DMS79 treated with DMSO at 0.1 percent for 48 hours (cell line): ENCODE measurements at places on chromosomes 2 and 18.

GRCh38 chr2:237708065-237708398 lies 80.6 kb downstream of the LRRFIP1 start:
- DNase-seq = no peak

GRCh38 chr18:600107-600506 lies 3.3 kb downstream of the CLUL1 start:
- DNase-seq = peak; percentile 5

- DNase-seq = no peak
Observed at GRCh38 chr2:129880971-129881370, 98.5 kb upstream of the RAB6C start.

GRCh38 chr18:21525916-21526315 lies 74.6 kb downstream of the ESCO1 start:
- no peak for DNase-seq

GRCh38 chr18:6590326-6590725 lies 139.2 kb upstream of the ARHGAP28 start:
- no peak for DNase-seq

DNA sequence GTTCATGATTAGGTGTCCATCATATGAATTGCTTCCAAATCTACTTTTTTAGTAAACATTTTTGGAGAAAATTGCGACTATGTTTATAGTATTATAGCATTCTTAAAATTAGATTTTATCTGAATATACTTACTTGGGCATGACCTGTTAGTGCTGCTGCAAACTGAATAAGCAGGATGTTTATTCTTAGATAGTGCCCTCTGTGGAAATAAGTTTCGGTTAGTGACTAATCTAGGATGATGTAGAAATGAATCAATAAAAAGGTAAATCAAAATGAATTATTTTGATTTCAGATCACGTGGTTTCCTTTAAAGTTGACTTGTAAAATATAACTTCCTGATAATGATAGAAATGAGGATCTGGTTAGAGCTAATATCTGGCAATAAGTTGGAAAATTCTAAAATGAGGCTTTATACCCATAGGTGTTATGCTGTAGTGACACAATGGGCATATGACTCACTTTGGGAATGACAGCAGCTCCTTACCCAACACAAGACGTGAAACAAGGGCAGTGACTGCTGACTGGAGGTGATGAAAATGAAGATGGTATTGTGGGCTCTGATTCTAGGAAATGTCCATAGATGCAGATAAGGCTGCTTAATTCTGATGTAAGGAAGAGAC lies 165.8 kb upstream of the TCF4 start:
- DNase-seq = no peak

DNA sequence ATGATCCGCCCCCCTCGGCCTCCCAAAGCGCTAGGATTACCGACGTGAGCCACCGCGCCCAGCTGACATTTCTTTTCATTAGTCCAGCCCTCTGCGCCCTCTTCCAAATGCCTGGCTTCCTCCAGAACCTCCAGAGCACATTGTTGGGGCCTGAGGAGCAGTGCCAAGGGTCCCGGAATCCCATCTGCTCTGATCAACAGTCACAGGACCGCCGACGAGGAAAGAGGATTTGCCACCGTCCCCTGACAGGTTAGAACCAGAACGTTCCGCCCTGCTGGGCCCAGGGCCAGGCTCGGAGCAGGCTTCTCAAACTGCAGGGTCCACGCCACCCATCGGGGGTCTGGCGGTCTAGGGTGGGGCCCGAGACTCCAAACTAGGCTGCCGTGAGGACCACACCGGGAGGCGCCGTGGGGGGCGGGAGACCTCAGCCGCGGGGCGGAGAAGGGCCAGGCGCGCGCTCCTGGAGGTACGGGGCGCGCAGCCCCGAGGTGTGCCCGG lies 36.9 kb upstream of the ITM2C start:
- DNase-seq = no peak
